ENCODE measurements at places on chromosomes 13 and 19. TPM values are rescaled to one million over a fixed set of nuclear protein-coding genes. Genes with fewer than 3 reads are reported as not detected.

Gene HSD11B1L
- total RNA-seq = 5.0 TPM

Gene IFNL1
- not detected for total RNA-seq

Gene VSTM1
- not detected for total RNA-seq

Gene ACTN4
- 693 TPM for total RNA-seq

Gene PALM3
- total RNA-seq = 0.31 TPM

Gene C19orf81
- total RNA-seq = 1.1 TPM

Gene SHD
- not detected for total RNA-seq

Gene BCKDHA
- total RNA-seq = 12.9 TPM
